Cortex of kidney (tissue), 1 donor: ENCODE measurements at places on chromosomes 1 and 21.

GRCh38 chr1:87428883-87429282, 100.2 kb downstream of the LMO4 start:
- no peak for DNase-seq

GRCh38 chr1:65756616-65757015, 36.1 kb upstream of the PDE4B start:
- no peak for DNase-seq

- no peak for DNase-seq
Measured at GRCh38 chr1:245000872-245001188, 136.5 kb upstream of the HNRNPU start.

DNA sequence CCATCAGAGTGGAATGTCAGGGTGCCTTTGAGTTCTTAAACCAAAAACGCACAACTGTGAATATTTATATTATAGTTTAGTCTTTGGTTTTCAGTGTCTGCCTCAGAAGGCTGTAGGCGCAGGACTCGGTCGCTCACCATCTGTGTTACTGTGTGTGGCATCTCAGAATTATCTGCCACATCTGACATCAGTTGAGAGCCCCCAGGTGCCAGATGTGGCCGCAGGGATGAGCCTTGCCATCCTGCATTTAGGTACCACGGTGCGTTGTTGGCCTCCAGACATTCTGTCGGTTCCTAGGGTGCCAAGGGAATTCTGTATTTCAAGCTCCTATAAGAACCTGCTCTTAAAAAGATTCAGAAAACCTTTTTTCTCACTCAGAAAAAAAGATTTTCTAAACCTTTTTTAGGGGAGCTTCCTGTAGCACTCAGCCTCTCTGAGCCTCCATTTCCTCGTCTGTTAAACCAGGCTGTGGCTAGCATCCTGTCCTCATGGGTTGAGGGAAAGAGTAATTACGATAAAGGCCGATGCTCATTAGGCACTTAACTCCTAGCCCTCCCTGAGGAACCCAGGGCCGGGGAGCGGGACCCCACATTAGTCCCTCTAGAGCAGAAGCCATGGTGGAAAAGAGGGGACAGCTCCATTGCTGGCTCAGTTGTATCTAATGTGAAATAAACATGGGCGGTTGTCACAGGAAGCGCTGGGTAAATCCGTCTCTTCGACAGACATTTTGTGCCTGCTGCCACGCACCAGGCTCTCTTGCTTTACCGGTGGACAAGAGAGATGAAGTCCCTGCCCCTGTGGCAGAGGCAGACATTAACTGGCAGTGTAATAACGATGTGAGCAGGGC, 70.2 kb upstream of the MORC3 start:
- DNase-seq, result no peak

GRCh38 chr1:227124473-227124872, 184.4 kb downstream of the COQ8A start:
- DNase-seq, result no peak

- no peak for DNase-seq
Measured at GRCh38 chr1:204314893-204315658, 44.7 kb downstream of the PLEKHA6 start.

- DNase-seq, result no peak
Measured at GRCh38 chr1:56516539-56517252, 62.7 kb downstream of the PLPP3 start.

DNA sequence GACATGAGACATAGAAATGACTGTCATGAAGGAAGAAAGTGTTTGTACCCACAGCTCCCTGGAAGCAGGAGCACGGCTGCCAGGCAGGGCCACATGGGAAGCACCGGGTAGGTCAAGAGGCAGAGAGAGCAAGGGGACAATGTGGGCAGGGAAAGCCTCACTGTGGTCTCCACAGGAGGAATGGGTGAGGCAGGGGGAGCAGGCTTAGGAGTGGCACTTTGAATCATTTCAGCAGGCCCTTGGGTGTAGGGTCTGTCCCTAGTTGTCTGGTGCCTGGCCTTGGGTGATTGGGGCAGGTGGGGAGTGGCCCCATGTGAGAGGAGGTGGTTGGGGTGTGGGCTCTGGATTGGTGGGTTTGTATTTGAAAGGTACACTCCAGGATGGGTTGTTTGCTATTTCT, 83.9 kb downstream of the PCBP3 start:
- DNase-seq, result no peak

GRCh38 chr1:165473081-165473480, 28.2 kb upstream of the RXRG start:
- no peak for DNase-seq

- no peak for DNase-seq
Measured at GRCh38 chr1:208248307-208248801, 4.2 kb upstream of the PLXNA2 start.

DNA sequence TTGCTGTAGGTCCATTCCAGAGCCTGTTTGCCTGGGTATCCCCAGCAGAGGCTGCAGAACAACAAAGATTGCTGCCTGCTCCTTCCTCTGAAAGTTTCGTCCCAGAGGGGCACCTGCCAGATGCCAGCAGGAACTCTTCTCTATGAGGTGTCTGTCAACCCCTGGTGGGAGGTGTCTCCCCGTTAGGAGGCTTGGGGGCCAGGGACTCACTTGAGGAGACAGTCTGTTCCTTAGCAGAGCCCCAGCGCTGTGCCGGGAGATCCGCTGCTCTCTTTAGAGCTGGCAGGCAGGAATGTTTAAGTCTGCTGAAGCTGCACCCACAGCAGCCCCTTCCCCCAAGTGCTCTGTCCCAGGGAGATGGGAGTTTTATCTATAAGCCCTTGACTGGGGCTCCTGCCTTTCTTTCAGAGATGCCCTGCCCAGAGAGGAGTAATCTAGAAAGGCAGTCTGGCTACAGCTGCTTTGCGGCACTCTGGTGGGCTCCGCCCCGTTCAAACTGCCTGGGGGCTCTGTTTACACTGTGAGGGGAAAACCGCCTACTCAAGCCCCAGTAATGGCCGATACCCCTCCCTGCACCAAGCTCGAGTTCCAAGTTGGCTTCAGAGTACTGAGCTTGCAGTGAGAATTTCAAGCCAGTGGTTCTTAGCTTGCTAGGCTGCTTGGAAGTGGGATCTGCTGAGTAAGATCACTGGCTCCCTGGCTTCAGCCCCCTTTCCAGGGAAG, 8.7 kb upstream of the SLC25A24 start:
- DNase-seq, result no peak

GRCh38 chr1:65991694-65992093, 199.0 kb downstream of the PDE4B start:
- no peak for DNase-seq

DNA sequence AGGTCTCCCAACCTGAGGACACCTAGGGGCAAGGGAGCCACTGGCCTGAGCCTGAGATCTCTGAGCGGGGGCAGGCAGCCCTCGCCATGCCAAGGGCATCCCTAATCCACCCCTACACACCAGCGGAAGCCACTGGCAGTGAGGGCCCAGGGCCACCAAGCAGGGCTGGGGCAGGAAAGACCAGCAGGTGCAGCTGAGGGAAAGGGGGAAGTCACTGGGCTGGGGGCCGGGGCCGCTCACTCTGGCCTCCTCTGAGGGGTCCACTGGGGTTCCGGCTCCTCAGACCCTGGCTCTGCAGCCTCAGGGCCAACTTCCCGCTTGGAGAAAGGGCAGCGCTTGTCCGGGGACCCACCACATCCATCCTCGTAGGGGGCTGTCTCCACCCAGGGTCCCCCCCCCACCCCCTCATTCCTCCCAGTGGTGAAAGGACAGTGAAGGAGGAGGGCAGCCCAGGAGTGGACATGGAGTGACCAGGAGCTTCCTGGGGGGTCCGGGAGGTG, 42.5 kb upstream of the ACTRT2 start:
- DNase-seq, result no peak

DNA sequence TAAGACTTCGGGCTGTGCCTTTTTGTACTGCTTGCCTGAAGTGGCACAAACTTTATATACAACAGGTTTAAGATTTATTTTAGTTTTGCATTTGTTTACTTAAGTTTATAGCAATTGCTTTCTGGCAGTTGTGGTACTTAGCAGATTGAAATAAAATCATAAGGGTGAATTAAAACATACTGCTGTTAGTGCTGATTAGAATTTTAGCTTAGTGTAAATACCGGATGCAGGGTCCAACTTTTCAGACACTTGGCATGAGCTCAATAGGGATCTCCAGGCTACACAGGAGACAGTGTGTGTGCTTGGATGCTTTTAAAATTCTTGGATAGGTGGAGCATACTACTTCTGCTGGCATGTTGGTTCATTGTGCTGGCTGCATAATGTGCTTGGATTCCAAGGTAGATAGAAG, 159.6 kb downstream of the NFIA start:
- no peak for DNase-seq

DNA sequence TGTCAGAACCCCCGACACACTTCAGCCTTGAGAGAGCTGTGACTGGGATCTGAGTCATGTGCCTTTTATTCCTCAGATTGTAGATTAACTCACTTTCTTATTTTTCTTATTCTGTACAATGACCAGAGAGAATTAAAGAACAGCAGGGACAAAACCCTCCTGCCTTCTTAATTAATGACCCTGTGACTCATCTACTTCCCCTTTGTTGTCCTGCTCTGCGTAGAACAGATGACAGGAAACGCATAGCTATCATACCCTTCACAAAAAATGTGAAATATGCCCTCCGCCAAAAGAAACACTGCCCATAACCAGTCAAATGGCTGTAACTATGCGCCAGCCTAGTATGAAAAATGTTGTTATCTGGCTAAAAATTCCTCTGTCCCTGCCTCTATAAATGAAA, 9.1 kb upstream of the PADI2 start:
- DNase-seq, result no peak

- DNase-seq, result no peak
Measured at GRCh38 chr1:154730986-154731489, 123.1 kb upstream of the ADAR start.

DNA sequence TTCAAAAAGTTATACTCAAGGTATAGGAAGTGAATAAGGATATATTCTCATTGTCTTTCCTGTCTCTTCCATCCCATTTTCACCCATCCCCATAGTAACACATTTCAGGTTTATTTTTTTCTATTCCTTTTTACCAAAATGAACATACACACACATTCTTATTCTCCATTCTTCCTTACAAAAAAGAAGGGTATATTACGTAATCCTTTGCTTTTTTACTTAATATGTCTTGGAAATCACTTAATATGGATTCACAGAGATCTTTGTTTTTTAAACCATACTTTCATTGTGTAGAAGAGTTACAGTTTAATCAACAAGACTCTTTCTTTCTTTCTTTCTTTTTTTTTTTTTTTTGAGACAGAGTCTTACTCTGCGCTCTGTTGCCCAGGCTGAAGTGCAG, 128.2 kb upstream of the BMP8A start:
- DNase-seq, result no peak

DNA sequence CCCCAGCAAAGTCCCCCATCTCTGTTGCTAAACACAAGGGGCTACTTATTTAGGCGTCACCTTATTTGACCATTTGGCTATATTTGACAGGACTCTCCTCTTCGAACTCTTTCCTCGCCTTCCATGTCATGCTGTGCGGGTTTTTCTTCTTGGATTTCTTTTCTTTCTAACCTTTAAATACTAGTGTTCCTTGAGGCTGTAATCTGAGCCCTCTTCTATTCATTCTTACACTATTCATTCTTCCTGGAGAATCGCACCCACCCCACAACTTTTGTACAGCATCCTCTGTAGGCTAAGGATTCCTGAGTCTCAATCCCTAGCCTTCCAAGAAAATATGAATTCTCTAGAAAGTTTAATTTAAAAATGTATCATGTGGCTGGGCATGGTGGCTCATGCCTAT, 61.7 kb upstream of the C1orf115 start:
- no peak for DNase-seq

GRCh38 chr1:187032982-187033692, 204.4 kb downstream of the PLA2G4A start:
- no peak for DNase-seq

GRCh38 chr21:45283035-45283610, 4.6 kb downstream of the POFUT2 start:
- no peak for DNase-seq

DNA sequence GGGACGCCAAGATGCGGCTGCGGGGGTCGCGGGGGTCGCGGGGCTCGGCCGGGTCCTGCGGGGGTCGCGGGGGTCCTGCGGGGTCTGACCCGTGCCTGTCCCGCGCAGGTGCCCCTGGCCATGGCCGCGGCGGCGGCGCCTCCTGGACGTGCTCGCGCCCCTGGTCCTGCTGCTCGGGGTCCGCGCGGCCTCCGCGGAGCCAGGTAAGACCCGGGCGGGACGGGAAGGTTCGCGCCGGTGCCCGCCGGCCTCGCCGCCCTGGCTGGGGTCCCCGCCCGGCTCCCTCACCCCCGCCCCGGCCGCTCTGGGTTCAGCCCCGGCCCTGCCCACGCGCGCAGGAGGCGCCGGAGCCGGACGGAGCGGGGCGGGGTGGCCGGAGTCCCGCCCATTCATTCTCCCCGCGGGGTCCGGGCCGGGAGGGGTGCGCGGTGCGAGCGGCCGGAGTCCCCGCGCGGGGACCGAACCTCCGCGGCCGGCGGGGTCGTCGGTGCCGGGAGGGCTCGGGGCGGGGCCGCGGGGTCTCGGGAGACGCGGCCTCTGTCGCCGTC, 380 bp downstream of the COL18A1 start:
- peak; percentile 48 for DNase-seq

- DNase-seq, result no peak
Measured at GRCh38 chr1:91523482-91523881, 22.8 kb downstream of the CDC7 start.

DNA sequence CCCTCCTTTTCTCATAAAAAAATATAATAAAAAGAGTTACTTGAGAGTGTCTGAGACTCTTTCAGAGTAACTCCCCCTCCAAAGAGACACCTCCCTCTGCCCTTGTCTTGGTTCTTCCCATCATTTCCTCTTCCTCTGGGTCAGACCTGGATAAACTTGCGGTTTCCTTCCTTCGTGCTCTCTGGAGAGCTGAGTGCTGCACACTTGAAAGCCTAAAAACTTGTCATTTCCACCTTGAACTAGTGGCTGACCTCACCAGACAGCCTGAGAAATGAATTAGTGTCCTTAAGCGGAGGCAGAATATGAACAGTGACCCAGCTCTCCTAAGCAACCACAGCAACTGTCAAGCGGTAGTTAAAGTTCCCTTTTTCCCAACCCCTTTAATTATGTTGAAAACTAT, 88.4 kb upstream of the PROX1 start:
- no peak for DNase-seq

DNA sequence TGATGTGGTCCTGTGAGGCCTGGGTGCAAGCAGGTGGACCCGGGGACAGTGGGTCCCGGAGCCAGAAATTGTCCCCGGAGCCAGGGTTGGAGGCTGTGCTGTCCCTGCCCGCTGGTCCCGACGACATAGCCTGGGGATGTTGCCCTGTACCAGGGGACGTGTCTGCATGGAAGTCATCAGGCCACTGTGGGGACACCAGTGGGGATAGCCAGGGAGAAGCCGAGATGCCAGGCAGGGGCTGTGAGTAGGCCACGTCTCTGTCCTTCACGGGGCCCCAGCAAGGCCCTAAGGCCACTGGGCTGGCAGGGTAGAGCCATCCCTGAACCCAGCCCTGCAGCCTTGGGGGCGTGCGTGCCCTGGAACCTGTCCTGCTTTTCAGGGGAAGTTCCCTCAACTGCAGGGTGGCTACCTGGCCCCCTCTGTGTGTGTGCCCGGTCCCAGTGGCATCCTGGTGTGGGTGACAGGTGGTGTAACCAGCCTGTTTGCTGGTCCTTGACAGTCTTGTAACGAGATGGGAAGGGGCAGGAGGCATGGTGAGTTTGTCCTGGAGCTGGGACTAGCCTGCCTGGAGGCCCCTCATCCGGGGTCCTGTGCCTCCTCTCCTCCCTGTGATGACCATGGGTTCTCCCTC, 73.2 kb downstream of the OBSCN start:
- DNase-seq, result no peak
